H9 (cell line): ENCODE measurements at places on chromosomes 2 and 18.
A peak's percentile ranks its signal among the peaks of the same experiment; 100 is the strongest.

GRCh38 chr2:143158551-143159485, 29.6 kb downstream of the ARHGAP15 start:
- DNase-seq, result no peak

GRCh38 chr2:108579623-108580022, 45.4 kb downstream of the LIMS1 start:
- DNase-seq, result no peak

- DNase-seq, result no peak
Measured at GRCh38 chr2:236959876-236960275, 125.8 kb upstream of the COPS8 start.

- no peak for DNase-seq
Measured at GRCh38 chr2:135055182-135055786, 3.2 kb downstream of the RAB3GAP1 start.

- no peak for DNase-seq
Measured at GRCh38 chr18:22152093-22152492, 17.3 kb upstream of the GATA6 start.

DNA sequence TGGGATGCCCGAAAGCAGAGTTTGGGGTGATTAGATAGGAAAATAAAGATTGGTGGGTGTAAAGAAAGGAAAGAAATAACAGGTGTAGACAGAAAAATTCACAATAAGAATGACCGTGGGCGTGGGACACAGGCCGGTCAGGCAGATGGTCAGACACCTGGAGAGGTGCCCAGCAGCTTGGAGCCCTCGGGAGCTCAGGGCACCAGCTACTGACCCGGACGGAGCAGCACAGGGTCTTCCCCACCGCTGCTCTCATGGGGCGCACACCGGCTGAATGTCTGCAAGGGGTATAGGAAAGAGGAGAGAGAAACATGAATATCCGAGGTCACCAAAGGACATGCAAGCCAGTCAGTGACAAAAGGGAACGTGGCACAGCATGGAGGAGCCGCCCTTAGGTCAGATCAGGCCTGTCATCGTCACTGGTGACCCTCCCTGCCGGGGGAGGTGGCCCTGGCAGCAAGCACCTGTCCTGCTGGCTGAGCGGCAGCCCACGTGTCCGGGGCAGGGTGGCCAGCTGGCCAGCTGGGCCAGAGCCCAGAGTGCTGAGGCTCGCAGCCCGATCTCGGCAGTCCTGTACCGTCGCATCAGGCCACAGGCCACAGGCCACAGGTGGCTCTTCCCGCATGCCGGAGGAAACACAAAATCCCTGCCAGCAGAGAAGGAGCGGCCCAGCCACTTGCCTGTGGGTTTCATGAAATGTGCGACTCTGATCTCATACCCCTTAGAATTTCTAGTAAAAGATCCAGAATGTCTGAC, 112.0 kb upstream of the NDUFV2 start:
- DNase-seq, result no peak

DNA sequence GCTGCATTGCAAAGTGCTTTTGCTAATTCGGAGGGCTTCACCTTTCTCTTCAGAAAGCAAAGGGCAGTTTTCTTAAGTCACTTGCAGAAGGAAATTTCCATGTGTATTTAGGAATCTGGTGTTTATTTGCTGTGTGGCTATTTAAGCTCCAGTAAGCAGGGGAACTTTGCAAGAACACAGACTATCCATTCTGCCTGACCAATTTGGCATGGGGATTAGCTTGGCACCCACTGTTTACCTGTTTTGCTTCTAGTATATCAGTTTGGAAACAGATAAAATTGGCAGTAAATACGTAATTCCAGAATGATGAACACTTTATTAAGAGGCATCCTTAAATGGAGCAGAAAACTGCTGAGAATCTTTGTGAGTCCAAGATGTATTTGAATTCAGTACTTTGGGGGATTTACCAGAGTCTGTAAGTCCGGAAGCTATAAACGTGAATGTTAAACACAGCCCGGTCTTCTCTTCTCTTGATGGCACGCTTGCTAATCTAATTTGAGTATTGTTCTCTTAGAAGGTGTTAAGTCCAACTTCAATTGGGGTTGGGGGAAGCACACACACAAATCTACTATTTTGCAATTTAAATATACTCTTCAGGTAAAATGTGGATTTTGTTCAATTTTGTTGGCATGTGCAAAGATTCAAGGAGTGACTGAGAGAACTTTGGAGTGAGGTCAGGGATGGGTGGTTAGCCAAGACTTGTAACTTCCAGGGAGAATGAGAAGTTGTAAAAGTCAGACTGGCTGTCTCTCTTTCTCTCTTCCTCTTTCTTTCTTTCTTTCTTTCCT, 650 bp downstream of the ACKR3 start:
- DNase-seq, result no peak

DNA sequence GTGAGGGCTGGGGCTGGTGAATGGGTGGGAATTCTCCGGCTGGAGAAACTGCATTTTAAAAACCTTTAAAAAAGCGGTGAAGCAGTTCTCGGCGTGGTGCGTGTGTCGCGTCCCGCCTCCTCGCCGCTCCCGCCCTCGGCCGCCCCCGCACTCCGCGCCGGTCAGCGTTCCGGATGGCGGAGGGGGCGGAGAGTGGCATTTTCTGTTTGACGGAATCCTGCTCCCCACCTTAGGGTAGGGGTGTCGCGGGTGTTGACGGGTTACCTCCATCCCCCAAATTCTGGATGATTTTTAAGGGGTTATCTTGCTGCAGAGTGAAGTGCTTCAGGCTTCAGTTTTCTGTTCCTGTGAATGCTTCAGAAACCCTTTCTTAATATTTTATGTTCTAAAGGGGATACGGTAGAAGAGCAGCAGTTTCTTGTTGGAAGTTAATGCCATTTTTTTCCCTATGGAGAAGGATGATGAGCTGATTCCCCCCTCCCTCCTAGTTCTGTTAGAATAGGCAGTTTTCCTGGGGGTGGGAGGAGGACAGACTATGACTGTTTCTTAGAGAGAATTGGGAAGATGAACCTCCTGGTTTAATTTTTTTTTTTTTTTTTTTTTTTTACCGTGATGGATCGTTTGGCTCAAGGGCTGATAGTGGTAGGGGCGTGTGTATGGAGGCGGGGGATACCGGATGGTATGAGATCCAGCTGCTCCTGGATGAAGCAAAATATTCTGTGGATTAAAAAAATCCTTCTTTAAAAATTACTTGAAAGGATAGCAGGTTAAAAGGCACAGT, 756 bp downstream of the ABI2 start:
- peak; percentile 41 for DNase-seq

- peak; percentile 67 for DNase-seq
Measured at GRCh38 chr2:108288534-108289106, at the start of gene SULT1C2. TSS of gene SULT1C2 (plus strand) at chr2:108288895. CDS start at chr2:108293668, 4,773 bp downstream.

GRCh38 chr2:43361286-43361685, 134.9 kb upstream of the ZFP36L2 start:
- no peak for DNase-seq

DNA sequence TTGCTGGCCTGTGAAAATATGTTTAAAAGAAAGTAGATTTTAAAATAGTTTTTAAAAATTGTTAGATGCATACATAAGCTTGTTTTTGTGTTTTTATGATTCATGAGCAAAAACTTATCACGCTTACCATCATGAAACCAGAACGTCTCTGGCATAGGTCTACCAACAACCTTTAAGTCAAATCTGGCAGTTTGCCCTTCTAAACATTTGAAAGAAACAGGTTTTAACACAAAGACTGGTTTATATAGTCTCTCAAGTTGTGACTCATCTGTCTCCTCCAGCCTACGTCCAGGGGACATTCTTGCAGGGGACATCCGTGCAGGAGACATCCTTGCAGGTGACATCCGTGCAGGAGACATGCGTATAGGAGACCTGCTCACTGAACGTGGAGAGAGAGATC, 29.6 kb downstream of the TTN start:
- DNase-seq, result no peak

GRCh38 chr2:217632043-217632442, 370.8 kb downstream of the TNS1 start:
- no peak for DNase-seq

GRCh38 chr2:241991299-241991698, 121.8 kb downstream of the RTP5 start:
- no peak for DNase-seq

- no peak for DNase-seq
Measured at GRCh38 chr2:97011977-97012569, 25.7 kb upstream of the FAM178B start.

DNA sequence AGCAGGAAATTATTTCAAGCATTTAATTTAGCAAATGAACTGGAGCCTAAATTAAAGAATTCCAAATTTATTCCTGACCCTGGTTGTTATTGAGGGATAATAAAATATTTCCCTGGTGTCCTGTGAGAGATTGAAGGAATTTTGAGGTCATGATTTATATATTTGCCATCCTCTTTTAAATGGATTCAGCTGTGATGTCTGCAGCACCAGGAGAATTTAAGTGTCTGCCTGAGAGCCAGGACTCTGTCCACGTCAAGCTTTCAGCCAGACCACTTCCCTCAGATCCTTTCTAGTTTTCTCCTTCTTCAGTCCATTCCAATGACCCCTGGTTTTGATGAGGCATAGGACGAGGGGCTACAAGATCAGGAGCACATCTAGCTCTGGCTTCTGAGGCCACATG, 59.9 kb downstream of the INO80C start:
- DNase-seq, result no peak

- no peak for DNase-seq
Measured at GRCh38 chr2:217438821-217439220, 564.0 kb downstream of the TNS1 start.

GRCh38 chr2:96587843-96588242, 50.3 kb downstream of the KANSL3 start:
- no peak for DNase-seq

DNA sequence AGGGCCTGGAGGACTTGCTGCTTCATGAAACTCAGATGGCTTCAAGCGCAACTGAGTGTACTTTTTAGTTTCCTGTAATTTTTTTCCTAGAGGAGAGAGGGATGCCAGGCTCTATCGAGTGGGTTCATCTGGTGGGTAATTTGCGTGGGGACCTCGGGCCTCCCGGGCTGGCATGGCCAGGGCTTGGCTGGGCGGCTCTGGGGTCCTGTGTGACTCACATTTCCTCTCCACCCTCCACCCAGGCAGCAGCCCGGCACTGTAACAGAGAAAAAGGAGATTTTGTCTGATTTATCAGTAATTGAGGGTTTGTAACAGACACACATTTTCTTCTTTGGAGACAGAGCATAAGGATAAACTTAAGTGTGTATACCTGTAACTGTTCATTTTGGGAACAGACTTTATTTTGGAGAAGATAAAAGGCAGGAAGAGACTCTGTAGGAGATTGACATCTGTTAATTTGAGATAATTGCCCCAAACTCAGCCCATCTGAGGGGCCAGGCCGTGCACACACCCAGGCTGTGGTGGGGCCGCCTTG, 64.3 kb downstream of the NFATC1 start:
- no peak for DNase-seq

GRCh38 chr2:205845446-205845845, 163.1 kb downstream of the NRP2 start:
- DNase-seq, result no peak

- peak; percentile 54 for DNase-seq
Measured at GRCh38 chr18:55189972-55190371, 230.7 kb upstream of the CCDC68 start.
